HTR-8/SVneo (cell line): ENCODE measurements at places on chromosomes 4 and X.

- DNase-seq = peak; percentile 45
Observed at GRCh38 chr4:158020176-158020575, 152.6 kb downstream of the GASK1B start.

DNA sequence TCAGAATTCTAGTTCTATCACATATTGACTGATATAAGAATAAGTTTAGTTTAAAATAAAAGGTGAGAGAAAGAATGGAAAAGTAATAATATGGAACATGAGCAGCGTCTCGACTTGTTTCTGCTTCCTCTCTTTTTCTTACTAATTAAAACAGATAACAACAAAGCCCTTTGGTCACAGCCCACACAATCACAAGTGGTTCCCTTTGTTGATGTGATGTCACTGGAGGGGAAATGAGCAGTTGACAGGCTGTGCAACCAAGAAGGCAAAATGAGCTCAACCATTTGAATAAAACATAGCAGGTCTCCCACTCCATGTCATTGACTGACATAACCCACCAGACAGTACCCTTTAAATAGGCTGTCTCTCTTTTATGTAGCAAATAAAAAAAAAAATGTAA, 342.5 kb upstream of the MAGEB2 start:
- DNase-seq = no peak

- DNase-seq = no peak
Observed at GRCh38 chrX:104987063-104987462, 233.4 kb downstream of the TEX13A start.

GRCh38 chr4:153611679-153612078, 72.4 kb upstream of the TLR2 start:
- DNase-seq = no peak
